T-helper 22 cell (primary cell): ENCODE measurements at places on chromosomes 7 and 10.

- DNase-seq = no peak
Observed at GRCh38 chr7:121041516-121042148, 53.1 kb downstream of the CPED1 start.

DNA sequence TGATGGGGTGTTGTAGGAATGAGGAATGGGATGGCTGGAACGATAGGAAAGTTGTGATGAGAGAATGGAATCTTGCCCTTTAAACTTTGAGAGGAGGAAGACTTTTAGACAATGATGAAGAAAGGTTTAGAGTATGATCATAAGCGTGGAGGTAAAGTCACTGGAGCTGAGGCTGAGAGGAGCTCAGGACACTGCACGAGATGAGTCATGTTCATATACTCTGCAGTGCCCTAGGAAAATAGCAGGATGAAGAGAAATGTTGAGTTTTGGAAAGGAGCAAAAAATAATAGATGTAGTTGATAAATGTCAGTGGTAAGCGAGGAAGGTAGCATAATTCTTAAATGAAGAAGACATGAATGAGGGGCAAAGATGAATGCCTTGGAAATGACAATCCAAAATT, 28.3 kb upstream of the CUL1 start:
- DNase-seq = no peak

GRCh38 chr7:70893971-70894715, 237.8 kb upstream of the GALNT17 start:
- no peak for DNase-seq

DNA sequence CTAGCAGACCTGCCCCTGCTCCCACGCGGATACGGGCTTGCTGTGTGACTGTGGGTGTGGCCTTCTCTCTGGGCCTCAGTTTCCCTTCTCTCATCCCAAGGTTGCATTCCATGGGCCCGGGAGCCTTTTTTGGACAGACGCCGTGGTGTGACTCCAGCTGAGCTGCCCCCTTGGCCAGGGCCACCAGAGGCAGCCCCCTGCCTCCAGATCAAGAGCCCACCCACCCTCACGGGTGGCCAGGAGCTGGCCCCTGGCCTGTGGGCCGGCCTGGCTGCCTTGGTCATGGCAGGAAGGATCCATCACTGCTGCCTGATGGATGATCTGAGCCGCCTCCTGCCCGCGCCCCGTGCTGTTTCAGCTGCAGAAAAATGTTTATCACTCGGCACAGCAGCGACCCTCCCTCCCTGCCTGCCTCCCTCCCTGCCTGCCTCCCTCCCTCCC, 27.8 kb upstream of the ELFN1 start:
- no peak for DNase-seq

DNA sequence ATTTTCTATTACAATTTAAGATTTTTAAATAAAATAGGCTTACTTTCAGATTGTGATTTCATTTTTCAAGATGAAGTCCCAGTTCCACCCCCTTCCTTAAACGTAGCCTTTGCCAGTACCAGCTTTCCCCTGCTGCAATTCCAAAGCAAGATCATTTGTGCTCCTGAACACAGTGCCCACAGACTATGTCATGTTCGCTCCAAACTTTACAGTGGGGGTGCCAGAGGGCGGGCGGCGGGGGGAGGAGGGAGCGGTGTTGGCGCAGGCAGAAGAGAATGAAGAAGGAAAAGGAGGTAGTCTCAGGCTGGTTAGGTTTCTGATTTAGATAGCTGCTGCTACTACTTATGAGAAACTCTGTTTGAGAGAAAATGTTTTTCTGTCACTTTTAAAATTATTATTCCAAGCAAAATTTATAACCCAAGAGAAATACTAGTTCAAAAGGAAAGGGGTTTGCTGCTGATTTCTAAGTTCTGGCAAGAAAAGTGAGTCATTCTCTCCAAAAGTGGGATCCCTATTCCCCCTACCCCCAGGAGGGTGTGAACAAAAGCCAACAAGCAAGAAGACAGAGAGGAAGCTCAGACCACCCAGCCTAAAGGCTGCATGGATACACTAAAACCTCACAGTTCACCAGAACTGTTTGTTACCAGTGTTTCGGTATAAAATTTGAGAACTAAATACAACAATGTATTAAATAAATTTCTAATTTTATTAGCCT, 109.6 kb downstream of the SRPK2 start:
- DNase-seq = no peak

DNA sequence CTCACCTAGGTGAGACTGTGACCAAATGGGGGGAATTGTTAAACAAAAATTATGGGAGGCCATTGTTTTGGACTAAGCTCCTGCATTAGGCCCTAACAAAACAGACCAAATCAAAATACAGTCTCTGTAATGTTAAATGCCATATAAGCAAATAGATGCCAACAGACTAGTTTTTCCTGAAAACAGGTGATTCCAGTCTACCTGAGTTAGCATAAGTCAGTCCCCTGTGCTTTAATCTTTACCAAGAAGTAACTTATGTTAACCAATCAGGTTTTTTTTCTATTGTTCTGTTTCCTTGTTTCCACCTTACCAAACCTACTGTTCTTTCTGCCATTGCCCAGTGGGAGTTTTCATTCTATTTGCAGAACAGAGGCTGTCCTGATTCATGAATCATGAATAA, 48.0 kb downstream of the PDZD8 start:
- DNase-seq = no peak

GRCh38 chr7:29375641-29376562, 181.3 kb downstream of the CHN2 start:
- DNase-seq = no peak

GRCh38 chr7:84256571-84256971, 62.0 kb upstream of the SEMA3A start:
- no peak for DNase-seq

- no peak for DNase-seq
Observed at GRCh38 chr10:88980247-88980646, 10.4 kb upstream of the FAS start.

- no peak for DNase-seq
Observed at GRCh38 chr10:80268938-80269588, 20.4 kb downstream of the MAT1A start.

GRCh38 chr10:16816171-16816570, 1.1 kb downstream of the RSU1 start:
- no peak for DNase-seq

DNA sequence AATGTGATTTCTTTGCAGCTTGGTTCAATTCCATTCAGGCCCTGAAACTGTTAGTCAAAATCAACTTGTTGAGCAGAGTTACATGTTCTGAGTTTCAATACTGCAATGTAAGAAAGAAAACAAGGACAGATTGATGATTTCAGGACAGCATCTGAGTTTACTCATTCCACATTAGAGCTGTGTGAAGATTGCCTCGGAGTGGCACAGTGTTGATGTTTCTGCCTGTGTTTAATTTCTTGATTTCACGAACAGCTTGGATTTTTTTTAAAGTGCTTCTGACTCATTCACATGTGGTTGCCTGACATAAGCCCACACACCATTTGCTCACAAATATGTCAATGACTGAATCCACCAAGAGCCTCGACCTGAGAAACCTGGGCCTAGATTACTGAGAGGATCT, 101.2 kb upstream of the PARD3 start:
- DNase-seq = no peak

DNA sequence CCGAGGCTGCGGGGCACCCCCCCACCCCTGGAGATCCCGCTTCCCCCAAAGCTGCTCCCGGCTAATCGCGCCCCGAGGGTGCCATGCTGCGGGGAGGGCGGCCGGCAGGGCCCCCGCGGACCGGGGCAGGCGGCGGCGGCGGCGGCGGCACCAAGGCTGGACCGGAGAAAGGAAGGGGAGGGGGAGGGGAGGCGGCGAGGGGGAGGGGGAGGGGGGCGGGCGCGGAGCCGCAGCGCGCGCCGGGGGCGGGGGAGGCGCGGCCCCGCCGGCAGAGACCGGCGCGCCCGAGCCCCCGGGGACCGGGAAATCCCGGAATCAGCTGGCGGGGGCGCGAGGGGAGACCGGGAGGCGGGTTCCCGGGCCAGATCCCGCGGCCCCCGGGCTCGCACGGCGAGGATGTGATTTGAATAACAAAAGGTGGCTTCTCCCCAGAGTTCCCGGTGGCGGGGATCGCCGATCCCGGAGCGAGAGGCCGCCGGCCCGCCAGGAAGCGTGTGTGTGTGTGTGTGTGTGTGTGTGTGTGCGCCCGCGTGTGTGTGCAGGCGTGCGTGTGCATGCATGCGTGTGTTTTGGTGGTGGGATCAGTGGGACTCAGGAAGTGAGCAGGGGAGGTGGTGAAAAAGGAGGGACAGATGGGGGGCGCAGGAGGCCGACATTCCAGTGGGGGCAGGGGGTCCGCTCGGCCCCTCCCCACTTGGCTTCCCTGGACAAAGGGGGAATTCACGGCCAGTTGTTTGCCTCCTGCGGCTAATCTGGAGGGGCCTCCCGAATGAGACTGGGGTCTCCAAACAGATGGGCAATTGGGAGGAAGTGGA, 99.5 kb downstream of the HIP1 start:
- no peak for DNase-seq

DNA sequence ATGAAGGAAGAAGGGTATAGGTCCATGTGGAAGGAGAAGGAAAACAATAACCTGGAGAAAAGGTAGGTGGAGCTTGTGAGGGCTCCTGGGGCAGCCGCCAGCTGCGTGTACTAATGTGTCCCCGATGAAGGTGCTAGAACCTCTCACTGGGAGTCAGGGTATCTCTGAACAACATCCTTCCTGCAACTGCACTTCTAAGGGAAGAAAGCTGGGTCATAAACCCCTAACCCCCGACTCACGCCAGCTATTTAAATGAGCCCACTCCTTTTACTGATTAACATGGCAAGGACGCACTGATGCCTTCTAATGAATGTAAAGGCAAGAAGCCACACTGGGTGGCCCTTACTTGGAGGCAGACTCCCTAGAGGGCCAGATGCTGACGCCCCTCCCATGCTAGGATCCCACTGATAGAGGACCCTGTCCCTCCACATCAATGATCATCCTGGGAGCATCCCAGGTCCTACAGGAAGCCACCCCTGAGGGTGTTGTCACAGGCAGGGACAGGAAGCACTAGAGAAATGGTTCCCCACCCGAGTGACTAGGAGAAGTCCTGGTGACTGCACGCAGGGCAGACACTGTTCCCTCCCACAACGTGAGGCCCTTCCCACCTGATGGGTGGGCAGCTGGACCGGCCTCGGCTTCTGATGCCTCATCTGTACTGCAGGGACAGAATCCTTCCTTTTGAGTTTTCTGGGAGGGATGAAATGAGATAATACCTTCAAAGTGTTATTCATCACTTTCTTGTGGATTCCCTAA, 20.4 kb downstream of the JCAD start:
- DNase-seq = no peak

GRCh38 chr10:31751051-31751737, 177.4 kb downstream of the ARHGAP12 start:
- no peak for DNase-seq

DNA sequence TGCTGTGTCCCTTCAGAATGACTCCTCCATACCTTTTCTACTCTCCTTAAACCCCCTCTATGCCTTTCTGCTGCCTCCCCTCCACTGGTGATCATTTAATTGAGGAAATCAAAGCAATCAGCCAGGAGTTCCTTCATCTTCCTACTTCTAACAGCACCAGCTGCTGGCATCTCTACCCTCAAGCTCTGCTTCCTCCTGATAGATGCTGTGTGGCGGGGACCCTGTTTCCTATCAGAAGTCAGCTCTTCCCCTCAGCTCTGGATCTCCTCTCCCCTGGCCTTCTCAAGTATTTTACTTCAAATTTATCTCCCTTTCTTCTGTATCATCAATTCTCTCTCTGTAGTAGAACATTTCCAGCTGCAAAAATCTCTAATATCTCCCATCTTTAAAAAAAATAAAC, 183.7 kb downstream of the ELMO1 start:
- DNase-seq = no peak

GRCh38 chr7:79702116-79702515, 248.6 kb upstream of the MAGI2 start:
- no peak for DNase-seq

GRCh38 chr7:101916876-101917275, 99.5 kb downstream of the CUX1 start:
- DNase-seq = no peak

GRCh38 chr10:88045096-88045495, 181.7 kb downstream of the PTEN start:
- DNase-seq = no peak

GRCh38 chr10:85613391-85613790, 753.2 kb downstream of the GRID1 start:
- no peak for DNase-seq
